Right renal cortex interstitium (tissue), 3 donors: ENCODE measurements at places on chromosomes 13 and 19. TPM values are rescaled to one million over a fixed set of nuclear protein-coding genes. Genes with fewer than 3 reads are reported as not detected.

Gene RAD23A
- polyA plus RNA-seq, result 61.7 TPM

Gene ENOX1
- polyA plus RNA-seq, result 11.9 TPM

Gene CEACAM1
- 10.0 TPM for polyA plus RNA-seq

Gene ZGLP1
- polyA plus RNA-seq, result 3.4 TPM

Gene METTL21C
- 0.33 TPM for polyA plus RNA-seq

Gene CBLC
- 4.1 TPM for polyA plus RNA-seq

Gene SRRM5
- 0.59 TPM for polyA plus RNA-seq
